ENCODE measurements at places on chromosomes 12 and 14. TPM values are rescaled to one million over a fixed set of nuclear protein-coding genes. Genes with fewer than 3 reads are reported as not detected.

PRH1 gene
- total RNA-seq = 30.5 TPM

GRCh38 chr14:22567437-22567836 lies 21.6 kb downstream of the DAD1 start:
- H3K27me3 ChIP-seq = no peaks in the 10 kb centered on the region
- DNase-seq = no peak
- no peaks in the 10 kb centered on the region for H3K4me1 ChIP-seq
- no peak overlapping the region for H3K4me3 ChIP-seq
- no peak overlapping the region for H3K27ac ChIP-seq

DNA sequence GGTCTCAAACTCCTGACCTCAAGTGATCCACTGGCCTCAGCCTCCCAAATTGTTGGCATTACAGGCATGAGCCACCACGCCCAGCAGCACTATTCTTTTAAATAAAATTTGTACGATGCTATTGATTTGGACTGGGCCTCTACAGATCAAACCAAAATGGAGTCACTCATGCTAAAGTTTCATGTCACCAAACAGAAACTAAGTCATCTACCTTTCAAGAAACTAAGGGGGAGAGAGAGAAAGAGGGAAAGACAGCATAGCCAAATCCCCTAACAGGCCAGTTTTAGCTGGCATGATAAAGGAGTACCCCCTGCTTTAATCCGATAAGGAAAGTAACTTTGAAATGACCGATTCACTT lies 23.1 kb upstream of the STK38L start:
- no peak overlapping the region for H3K27ac ChIP-seq
- no peaks in the 10 kb centered on the region for H3K36me3 ChIP-seq
- no peaks in the 10 kb centered on the region for H3K4me1 ChIP-seq
- no peak overlapping the region for H3K4me3 ChIP-seq
- no peak for DNase-seq
- H3K27me3 ChIP-seq = no peaks in the 10 kb centered on the region

FGF6 gene
- total RNA-seq = not detected

FIGNL2 gene
- total RNA-seq = not detected

GRCh38 chr12:60210756-60211155 lies 614.9 kb downstream of the SLC16A7 start:
- H3K27me3 ChIP-seq = no peaks in the 10 kb centered on the region
- no peaks in the 10 kb centered on the region for H3K4me1 ChIP-seq
- DNase-seq = no peak
- no peak overlapping the region for H3K4me3 ChIP-seq
- no peaks in the 10 kb centered on the region for H3K36me3 ChIP-seq

IFI27L2 gene
- 150 TPM for total RNA-seq

- no peaks in the 10 kb centered on the region for H3K4me1 ChIP-seq
- H3K36me3 ChIP-seq = no peaks in the 10 kb centered on the region
- no peak overlapping the region for H3K27ac ChIP-seq
- no peaks in the 10 kb centered on the region for H3K27me3 ChIP-seq
- DNase-seq = no peak
- no peak overlapping the region for H3K4me3 ChIP-seq
Measured at GRCh38 chr14:23612354-23612732, 23.8 kb upstream of the DHRS2 start.

DNA sequence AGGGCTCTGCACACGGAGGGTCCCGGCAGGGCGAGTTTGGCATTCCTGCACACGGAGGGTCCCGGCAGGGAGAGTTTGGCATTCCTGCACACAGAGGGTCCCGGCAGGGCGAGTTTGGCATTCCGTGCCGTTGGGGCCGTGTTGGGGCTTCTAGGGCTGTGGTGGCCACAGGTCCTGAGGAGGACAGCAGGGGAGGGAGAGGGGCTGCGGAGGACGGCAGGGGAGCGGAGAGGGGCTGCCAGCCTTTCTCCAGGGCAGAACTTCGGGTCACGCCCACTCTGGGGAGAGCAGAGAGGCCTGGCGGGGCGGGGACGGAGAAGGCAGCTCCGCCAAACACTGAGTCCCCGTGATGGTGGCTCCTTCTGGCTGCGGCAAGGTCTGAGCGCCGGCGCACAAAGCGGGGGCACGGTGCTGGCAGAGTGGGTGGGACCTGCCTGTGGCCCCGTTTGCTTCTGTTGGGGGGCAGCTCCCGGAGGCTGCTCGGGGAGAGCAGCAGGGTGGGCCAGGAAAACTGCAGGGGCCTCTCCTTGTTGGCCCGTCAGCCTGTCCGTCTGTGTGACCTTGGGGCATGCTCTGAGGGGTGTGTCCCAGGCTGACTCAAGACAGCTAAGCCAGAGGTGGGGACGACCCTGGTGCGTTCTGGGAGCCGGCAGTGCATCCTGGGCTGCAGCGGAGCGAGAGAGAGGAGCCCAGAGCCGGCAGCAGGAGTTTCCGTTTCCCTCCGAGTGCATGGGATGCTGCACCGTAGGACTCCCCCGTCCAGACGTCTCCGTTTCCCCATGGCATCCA lies 60.2 kb downstream of the LRCOL1 start:
- H3K4me3 ChIP-seq = no peak overlapping the region
- H3K27me3 ChIP-seq = no peaks in the 10 kb centered on the region
- no peak for DNase-seq
- no peaks in the 10 kb centered on the region for H3K4me1 ChIP-seq
- no peak overlapping the region for H3K27ac ChIP-seq
- H3K36me3 ChIP-seq = peaks cover 3% of the 10 kb centered on the region

- no peak for DNase-seq
- H3K36me3 ChIP-seq = no peaks in the 10 kb centered on the region
- H3K4me3 ChIP-seq = no peak overlapping the region
Measured at GRCh38 chr14:83777516-83777915, 1752.4 kb upstream of the FLRT2 start.

GRCh38 chr14:99055816-99056215 lies 216.2 kb downstream of the BCL11B start:
- H3K36me3 ChIP-seq = no peaks in the 10 kb centered on the region
- no peaks in the 10 kb centered on the region for H3K27me3 ChIP-seq
- H3K4me3 ChIP-seq = no peak overlapping the region
- H3K4me1 ChIP-seq = no peaks in the 10 kb centered on the region

- H3K27ac ChIP-seq = no peak overlapping the region
- H3K4me1 ChIP-seq = no peaks in the 10 kb centered on the region
- H3K27me3 ChIP-seq = no peaks in the 10 kb centered on the region
- no peaks in the 10 kb centered on the region for H3K36me3 ChIP-seq
Measured at GRCh38 chr12:52300796-52301691, 9.7 kb upstream of the KRT81 start.

DNA sequence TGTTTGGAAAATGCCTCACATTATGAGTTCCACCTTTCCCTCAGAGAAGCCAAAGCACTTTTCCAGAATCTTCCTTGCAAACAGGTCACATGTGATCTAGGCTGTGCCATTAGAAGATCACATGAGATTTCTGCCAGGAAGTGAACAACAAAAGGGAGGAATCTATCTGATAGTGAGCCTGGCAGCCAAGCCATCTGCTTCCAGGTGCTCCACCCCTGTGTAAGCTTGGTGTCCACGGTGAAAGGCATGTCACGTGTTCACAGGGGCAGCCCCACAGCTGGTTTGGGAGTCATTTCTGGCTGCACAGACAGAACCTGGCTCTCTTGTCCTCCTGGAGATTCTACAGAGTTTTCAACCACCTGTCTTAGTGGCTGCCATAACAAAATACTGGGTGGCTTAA lies 3.5 kb upstream of the KSR2 start:
- H3K27ac ChIP-seq = no peak overlapping the region
- H3K4me1 ChIP-seq = peaks cover 3% of the 10 kb centered on the region
- H3K4me3 ChIP-seq = no peak overlapping the region
- no peak for DNase-seq

MYH6 gene
- not detected for total RNA-seq

GRCh38 chr12:98852181-98852580 lies 207.1 kb downstream of the APAF1 start:
- H3K36me3 ChIP-seq = no peaks in the 10 kb centered on the region
- no peaks in the 10 kb centered on the region for H3K27me3 ChIP-seq
- DNase-seq = no peak
- H3K4me1 ChIP-seq = no peaks in the 10 kb centered on the region

GMFB gene
- 22.9 TPM for total RNA-seq

DNA sequence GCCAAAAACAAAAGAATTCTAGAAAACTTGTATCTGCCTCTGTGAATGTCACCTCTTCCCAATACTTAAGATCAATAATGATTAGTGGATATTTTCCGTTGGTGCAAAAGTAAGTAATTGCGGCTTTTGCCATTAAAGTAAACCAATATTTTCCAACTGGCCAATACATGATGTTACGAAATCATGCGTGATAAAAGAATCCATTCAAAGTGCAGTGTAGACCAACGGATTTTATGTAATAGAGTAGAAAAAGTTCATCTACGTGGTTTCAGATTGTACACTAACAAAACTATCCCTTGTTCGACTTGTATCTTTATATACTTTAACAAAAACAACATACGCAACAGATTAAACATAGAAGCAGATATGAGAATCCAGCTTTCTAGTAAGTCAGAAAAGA lies 626 bp upstream of the ZNF268 start:
- H3K4me1 ChIP-seq = peaks cover 9% of the 10 kb centered on the region
- H3K27me3 ChIP-seq = no peaks in the 10 kb centered on the region
- no peak overlapping the region for H3K4me3 ChIP-seq
- peaks cover 25% of the 10 kb centered on the region for H3K36me3 ChIP-seq
- DNase-seq = no peak
- H3K27ac ChIP-seq = no peak overlapping the region
